Stomach (tissue), 19 donors: ENCODE measurements at places on chromosomes 5 and 9. TPM values are rescaled to one million over a fixed set of nuclear protein-coding genes. Genes with fewer than 3 reads are reported as not detected.

GRCh38 chr9:115415450-115415849 is 297.5 kb upstream of the TNC start:
- DNase-seq = no peak

Gene DNAI1
- not detected for total RNA-seq

GRCh38 chr9:78218890-78219289 is 17.0 kb upstream of the CEP78 start:
- DNase-seq = no peak

DNA sequence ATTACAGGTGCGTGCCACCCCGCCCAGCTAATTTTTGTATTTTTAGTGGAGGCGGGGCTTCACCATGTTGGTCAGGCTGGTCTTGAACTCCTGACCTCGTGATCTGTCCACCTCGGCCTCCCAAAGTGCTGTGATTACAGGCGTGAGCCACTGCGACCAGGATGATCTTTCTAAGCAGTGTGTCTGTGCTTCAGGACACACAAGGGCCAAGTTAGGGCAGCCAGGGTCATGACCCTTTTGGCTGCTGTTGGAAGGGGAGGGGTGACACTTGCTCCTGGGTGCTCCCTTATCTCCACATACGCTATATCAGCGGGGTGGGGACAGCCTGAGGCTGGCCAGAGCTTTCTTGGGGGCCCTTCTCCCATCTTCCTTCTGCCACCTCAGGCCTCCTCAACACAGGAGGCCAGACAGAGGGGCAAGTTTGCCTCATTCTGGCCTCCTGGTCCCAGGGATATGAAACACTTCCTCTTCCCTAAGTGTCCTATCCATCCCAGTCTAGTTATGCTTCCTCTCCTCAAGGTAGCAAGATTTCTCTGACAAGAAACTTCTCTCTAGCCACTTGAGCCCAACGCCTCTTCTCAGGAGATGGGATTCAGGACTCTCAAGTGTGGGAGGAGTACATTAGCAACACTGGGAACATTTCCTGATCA is 1.9 kb upstream of the ZNF79 start:
- DNase-seq = no peak

DNA sequence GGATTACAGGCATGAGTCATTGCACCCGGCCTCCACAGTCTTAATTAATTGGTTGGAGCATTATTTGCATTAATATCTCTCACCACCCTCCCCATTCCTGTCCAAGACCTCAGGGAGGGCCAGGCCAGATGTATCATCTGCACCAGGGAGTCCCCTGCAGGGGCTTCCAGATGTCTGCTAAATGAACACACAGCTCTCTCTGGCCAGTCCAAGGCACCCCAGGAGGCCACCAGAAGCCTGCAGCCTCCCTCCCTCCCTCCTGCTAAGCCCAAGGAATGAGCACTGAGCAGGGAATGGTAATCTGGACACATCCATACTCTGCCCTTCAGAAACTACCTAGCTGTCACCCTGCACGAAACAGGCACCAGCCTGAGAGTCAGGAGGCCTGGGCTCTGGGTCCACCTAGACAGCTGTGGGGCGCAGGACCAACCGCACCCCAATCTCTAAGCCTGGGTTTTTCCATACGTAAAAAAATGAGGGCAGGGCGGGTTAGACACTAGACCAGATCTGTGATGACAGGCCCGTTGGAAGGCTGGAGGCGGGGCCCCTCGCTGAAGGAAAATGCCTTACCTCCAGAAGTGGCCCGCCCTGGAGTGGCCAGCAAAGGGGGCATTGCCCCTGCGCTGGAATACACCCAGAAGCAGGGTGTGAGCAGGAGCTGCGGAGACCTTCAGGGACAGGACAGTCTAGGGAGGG is 8.3 kb downstream of the CIZ1 start:
- no peak for DNase-seq
